ENCODE measurements at places on chromosomes 13 and 19.

- no peak for DNase-seq
Measured at GRCh38 chr19:2774083-2774679, 8.9 kb downstream of the SGTA start.

DNA sequence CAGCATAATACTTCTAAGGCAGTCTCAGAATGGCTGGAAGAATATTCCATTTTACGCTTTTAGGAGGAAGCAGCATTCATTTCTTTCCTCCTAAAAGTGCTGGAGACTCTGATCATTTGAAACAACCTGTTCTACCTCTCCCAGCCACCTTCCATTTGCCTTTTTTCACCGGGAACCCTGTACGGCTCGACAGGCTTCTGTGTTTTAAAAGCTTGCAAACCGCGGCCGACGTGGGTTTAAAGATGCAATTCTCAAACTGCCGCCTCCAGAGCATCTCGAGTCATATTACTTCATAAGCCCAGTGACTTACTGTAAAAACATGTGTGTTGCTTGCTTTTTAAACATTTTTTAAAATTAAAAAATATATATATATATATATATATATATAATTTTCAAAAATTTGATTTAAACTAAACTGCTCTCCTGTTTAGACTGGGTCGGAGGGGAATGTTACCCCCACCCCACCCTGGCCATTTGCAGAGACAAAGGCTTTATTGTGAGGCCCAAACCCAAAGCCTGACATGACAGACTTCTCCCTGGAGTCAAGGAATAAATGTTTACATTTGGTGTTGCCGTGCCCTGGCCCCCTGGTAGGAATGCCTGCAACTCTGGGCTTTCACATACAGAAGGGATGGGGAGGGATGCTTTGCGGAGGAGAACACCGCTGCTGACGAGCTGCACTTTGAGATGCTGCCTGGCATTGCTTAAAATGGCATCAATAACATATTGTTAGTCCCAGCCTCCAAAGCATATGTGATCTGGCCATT lies 30.4 kb downstream of the ZNF536 start:
- no peak for DNase-seq

- no peak for DNase-seq
Measured at GRCh38 chr13:50467156-50468110, 376.1 kb downstream of the DLEU7 start.

DNA sequence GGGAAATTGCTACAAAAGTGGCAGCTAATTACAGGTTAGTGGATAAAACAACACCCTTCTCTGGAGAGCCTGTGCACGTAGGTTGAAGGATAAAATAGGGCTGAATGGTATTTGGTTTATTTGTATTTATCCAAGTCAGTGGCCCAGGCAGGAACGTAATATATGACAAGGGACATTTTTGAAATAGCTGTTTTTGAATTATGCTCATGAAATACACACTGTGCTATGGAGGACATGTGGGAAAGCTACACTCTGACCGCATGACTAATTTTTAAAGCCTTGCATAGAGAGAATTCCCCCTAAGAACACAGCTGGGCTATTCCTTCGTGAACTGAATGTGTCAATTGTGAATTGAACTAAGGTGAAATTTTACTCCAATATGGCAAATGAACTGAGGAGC lies 292.1 kb upstream of the MAB21L1 start:
- DNase-seq: no peak

All from stimulated activated CD4-positive, alpha-beta T cell treated with anti-CD3 and anti-CD28 coated beads, Interleukin-12 subunit alpha, Interleukin-12 subunit beta, amount 100 ng/mL, for 4 hours (primary cell).